ENCODE measurements at places on chromosomes 1 and 21.

DNA sequence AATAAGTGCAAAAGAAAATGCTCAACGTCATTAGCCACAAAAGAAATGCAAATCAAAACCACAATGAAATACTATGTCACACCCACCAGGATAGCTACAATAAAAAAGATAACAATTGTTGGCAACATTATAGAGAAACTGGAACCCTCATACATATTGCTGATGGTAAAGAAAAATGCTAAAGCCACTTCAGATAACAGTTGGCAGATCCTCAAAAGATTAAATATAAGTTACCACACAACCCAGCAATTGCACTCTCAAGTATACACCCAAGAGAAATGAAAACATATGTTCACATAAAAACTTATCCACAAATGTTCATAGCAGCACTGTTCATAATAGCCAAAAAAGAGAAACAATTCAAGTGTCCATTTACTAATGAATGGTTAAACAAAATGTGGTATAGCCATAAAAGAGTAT lies 20.7 kb downstream of the TRIM33 start:
- H3K4me1 ChIP-seq = peaks cover 49% of the 10 kb centered on the region
- H3K4me3 ChIP-seq = no peak overlapping the region
- H3K27me3 ChIP-seq = no peaks in the 10 kb centered on the region
- DNase-seq = no peak

DNA sequence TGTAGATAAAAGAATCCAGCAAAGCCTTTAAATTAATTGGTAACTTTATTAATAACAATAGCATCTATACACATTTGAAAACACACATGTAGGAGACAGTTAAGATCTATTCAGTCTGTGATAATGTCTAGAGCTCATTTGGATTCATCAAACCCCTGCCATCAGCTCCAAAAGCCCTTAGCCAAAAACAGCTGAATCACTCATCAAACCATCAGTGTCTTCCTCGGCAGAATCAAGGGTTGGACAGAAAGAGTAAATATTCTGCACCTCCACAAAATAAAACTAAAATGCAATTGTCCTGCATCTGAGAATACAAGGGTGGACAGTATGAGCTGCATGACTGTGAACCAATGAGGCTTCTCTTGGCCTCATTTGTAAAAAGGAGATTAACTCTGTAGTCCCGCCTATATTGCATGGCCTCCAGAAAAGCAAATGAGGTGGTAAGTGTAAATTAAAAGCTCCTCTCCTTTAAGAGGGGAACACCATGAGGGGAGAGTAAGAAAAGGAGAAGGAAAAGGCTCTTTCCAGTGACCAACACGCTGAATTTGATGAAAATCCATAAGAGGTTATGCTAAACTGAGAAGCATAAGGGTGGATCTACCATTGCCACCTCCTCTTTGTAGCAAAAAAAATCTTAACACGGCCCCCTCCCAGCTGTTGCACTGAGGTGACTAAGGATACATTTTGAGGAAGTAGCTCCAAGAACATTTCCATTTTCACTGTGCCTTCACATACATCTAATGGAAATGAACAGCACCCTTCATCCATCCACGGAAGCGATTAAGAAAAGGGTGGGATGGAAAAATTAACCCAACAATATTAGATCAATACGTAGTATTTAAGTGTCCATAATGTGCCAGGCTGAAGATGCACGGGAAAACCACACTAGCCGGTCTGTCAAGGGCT lies 14.7 kb upstream of the BOLA1 start:
- H3K4me3 ChIP-seq = no peak overlapping the region
- H3K27ac ChIP-seq = no peak overlapping the region
- DNase-seq = peak; percentile 63
- H3K27me3 ChIP-seq = peaks cover 2% of the 10 kb centered on the region
- peaks cover 20% of the 10 kb centered on the region for H3K4me1 ChIP-seq

DNA sequence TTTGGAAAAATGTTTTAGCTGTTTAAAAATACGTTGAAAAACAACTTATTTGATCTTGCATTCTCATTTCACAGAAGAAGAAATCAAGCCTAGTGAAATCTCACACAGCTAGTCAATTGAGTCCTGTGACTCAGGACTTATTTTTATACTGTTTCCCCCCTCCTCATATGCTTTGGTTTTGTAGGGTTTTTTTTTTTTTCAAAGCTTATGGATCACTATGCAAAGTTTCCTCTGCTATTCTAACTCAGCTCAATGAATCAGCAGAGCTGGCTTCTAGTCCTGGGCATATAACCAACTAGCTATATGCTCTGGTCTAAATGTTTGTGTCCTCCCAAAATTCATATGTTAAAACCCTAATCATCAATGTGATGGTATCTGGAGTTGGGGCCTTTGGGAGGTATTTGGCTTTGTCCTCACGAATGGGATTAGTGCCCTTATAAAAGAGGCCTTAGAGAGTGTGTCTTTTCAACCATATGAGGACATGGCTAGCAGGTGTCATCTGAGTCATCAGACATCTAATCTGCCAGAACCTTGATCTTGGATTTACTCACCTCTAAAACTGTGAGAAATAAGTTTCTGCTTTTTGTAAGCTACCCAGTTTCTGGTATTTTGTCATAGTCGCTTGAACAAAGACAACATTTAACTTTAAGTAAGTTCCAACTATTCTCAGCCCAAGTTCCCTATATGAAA lies 317.2 kb upstream of the C1orf87 start:
- no peak overlapping the region for H3K27ac ChIP-seq
- peaks cover 2% of the 10 kb centered on the region for H3K27me3 ChIP-seq
- H3K4me3 ChIP-seq = no peak overlapping the region
- no peak for DNase-seq
- no peaks in the 10 kb centered on the region for H3K4me1 ChIP-seq

DNA sequence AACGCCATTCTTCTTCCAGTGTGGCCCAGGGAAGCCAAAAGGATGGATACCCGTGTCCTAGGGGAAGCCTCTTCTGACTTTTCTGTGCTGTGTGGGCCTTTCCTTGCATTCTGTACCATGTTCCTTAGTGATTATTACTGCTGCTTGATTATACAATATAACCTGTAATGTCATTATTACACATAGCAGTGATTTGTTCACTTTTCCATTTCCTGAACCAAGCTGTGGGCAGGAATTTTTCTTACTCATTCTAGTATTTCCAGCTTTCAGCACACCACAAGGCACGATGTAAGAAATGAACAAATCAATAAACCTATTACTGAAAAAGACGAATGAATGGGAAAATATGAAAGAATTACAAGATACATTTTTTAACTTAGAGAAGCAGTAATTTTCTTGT lies 8.4 kb upstream of the USP33 start:
- no peaks in the 10 kb centered on the region for H3K36me3 ChIP-seq
- H3K27ac ChIP-seq = no peak overlapping the region
- H3K4me1 ChIP-seq = peaks cover 3% of the 10 kb centered on the region
- no peak overlapping the region for H3K4me3 ChIP-seq
- no peaks in the 10 kb centered on the region for H3K27me3 ChIP-seq
- no peak for DNase-seq

- peaks cover 26% of the 10 kb centered on the region for H3K4me1 ChIP-seq
- peak; percentile 71 for DNase-seq
- no peak overlapping the region for H3K4me3 ChIP-seq
- no peaks in the 10 kb centered on the region for H3K27me3 ChIP-seq
Observed at GRCh38 chr1:229258031-229258756, 12.7 kb upstream of the RAB4A start.

DNA sequence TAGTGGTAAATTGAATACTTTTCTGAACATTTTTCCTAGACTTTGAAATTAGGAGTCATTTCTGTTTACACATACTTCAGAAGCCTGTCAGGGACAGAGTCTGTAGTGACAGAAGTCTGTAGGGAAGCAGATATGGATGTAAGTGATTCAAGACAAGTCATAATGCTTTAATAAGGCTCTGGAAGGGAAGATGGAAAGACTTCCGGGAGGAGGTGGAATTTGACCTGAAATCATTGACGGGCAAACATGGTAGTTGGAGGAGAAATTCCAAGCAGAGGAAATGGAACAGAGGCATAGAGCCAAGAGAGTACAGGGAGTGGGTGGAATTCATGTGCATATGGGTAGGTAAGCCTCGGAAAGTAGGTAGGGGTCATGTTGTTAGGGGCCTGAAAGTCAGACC lies 22.5 kb downstream of the CAMTA1 start:
- no peak for DNase-seq
- H3K4me1 ChIP-seq = peaks cover 29% of the 10 kb centered on the region
- H3K27me3 ChIP-seq = no peaks in the 10 kb centered on the region
- H3K36me3 ChIP-seq = no peaks in the 10 kb centered on the region
- no peak overlapping the region for H3K27ac ChIP-seq

DNA sequence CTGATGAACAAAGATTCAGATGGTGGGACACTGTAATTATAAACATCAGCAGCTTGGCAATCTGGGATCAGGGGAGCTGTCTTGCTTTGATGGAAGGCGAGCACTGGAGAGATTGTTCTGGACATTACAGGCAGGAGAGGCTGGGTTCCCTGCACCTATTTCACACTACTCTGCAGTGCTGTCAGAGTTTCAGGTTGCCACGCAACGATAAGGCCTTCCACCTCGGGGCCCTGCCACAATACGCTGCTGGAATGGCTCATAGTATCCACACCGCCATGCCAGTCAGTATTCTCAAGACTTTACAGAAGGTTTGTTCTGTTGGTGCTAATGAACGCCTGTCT lies 96.8 kb downstream of the GLIS1 start:
- no peak overlapping the region for H3K4me3 ChIP-seq
- no peaks in the 10 kb centered on the region for H3K27me3 ChIP-seq
- H3K27ac ChIP-seq = no peak overlapping the region
- no peaks in the 10 kb centered on the region for H3K36me3 ChIP-seq
- H3K4me1 ChIP-seq = no peaks in the 10 kb centered on the region

DNA sequence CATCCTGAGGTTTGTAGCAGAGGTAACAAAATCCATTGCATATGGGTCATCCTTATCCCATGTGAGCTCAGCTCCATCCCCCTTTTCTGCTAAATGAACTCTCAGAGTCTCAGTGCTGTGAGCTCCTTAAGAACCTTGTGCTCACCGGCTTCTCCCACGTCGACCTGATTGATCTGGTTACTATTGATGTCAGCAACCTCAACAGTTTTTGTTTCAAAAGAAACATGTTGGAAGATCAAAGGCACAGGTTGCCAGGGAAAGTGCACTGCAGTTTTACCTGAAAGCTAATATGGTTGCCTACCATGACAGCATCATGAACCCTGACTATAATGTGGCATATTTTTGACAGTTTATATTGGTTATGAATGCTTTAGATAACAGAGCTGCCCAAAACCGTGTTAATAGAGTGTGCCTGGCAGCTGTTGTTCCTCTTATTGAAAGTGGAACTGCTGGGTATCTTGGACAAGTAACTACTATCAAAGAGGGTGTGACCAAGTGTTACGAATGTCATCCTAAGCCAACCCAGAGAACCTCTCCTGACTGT lies 131.4 kb downstream of the HS2ST1 start:
- H3K4me1 ChIP-seq = peaks cover 52% of the 10 kb centered on the region
- no peaks in the 10 kb centered on the region for H3K27me3 ChIP-seq
- H3K36me3 ChIP-seq = peaks cover 11% of the 10 kb centered on the region
- DNase-seq = peak; percentile 80

- no peak overlapping the region for H3K4me3 ChIP-seq
- no peak overlapping the region for H3K27ac ChIP-seq
- H3K4me1 ChIP-seq = no peaks in the 10 kb centered on the region
- H3K36me3 ChIP-seq = no peaks in the 10 kb centered on the region
Observed at GRCh38 chr1:147825586-147825985, 65.2 kb upstream of the GJA5 start.

DNA sequence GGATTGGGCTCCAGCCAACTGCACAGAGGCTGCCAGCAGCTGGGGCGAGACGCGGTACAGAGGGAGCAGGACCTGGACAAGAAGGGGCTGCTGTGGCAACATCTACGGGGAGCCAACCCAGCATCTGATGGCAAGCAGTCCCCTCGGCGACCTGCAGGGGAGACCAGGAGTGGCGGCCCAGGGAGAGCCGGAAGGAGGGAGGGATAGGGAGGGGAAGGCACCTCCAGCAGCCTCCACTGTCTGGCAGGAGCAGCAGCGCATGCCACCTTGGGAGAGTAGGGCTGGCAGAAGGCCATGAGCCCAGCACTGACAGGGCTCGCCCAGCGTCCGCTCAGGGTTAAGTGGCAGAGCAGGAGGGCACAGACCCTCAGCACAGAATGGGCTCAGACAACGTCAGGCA lies 17.3 kb downstream of the CHD5 start:
- no peak overlapping the region for H3K27ac ChIP-seq
- H3K36me3 ChIP-seq = no peaks in the 10 kb centered on the region
- no peaks in the 10 kb centered on the region for H3K4me1 ChIP-seq

GRCh38 chr1:86150553-86151055 lies 6.0 kb downstream of the COL24A1 start:
- no peak overlapping the region for H3K4me3 ChIP-seq
- DNase-seq = no peak
- H3K27ac ChIP-seq = no peak overlapping the region
- no peaks in the 10 kb centered on the region for H3K36me3 ChIP-seq
- H3K27me3 ChIP-seq = peaks cover 12% of the 10 kb centered on the region
- H3K4me1 ChIP-seq = no peaks in the 10 kb centered on the region

DNA sequence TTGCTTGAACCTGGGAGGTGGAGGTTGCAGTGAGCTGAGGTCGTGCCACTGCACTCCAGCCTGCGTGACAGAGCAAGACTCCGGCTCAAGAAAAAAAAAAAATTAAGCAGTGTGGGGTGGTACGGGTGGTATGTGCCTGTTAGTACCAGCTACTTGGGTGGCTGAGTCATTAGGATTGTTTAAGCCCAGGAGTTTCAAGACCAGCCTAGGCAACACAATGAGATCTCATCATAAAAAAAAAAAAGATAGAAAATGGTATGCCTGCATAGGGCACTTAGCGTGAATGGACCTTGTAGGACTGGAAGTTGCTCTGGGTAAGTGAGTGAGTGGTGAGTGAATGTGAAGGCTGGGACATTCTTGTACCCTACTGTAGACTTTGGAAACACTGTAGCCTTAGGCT lies 37.0 kb downstream of the TBCE start:
- no peak overlapping the region for H3K4me3 ChIP-seq
- peaks cover 2% of the 10 kb centered on the region for H3K36me3 ChIP-seq
- H3K4me1 ChIP-seq = peaks cover 8% of the 10 kb centered on the region

DNA sequence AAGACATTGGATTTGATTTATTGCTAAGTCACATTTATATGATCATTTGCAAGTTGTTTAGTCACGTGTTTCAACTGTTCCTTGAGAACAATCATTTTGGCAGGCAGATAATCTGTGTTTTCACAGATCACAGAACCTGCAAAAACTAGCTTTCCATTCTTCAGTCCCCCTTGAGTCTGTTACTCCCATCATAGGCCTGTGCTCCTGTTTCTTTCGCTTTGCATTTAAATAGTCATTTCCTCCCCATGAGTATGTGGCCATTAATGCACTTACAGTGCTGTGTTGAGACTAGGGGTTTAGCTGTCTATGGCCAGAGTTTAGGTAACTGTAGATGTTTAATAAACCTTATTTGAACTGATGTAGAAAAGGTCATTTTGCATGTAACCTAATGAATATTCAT lies 214.5 kb downstream of the PATJ start:
- DNase-seq = no peak
- no peak overlapping the region for H3K27ac ChIP-seq
- no peaks in the 10 kb centered on the region for H3K36me3 ChIP-seq
- H3K4me3 ChIP-seq = no peak overlapping the region
